ENCODE measurements at places on chromosomes 7 and 10.

- DNase-seq = no peak
Measured at GRCh38 chr7:131014906-131015656, 281.1 kb upstream of the KLF14 start.

GRCh38 chr7:24697416-24697815 is 59.8 kb downstream of the GSDME start:
- DNase-seq = no peak

DNA sequence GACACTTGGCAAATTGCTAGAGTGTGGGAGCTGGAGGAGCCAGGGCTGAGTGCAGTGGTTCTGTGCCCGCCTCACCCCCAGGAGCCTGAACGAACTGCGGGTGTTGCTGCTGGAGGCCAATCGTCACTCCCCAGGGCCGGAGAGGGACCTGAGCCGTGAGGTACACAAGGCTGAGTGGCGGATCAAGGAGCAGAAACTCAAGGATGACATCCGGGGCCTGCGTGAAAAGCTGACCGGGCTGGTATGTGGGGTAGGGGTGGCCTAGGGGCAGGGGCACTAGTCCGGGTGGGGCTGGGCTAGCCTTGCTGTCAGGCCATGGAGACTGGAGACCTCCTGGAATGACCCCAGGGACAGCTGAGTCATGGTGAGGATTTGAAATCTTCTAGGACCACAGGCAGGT is 56.7 kb upstream of the GTF2IRD1 start:
- DNase-seq = no peak

- DNase-seq = no peak
Measured at GRCh38 chr7:7808156-7808555, 89.7 kb upstream of the RPA3 start.

DNA sequence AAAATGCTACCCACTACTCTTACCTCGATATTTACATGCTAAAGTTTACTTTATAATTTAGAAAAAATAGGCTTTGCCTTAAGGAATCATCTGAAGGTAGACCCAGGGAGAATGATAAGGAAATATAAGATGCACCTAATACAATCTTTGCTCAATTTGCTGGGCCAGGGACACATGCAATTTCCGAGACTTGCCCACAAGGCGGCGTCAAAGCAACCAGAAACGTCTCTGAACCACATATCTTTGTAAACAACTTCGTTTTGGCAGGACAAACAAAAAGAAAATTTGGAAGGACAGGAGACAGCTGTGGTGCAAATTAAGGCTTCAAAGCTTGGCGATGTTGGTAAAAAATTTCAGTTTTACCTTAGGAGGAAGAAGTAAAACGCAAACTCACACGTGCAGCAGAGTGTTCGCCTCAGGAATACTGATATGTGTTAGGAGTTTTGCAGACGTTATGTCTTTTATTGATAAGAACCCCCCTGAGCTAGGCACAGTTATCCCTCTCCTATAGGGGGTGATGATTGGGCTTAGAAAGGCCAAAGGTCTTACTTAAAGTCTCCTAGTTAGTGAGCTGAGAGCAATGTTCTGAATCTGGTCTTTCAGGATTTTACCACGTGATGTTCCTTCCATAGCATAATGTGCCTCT is 134.3 kb downstream of the PRKCQ start:
- DNase-seq = peak; percentile 61

- no peak for DNase-seq
Measured at GRCh38 chr10:94645285-94645684, 38.2 kb upstream of the CYP2C18 start.

GRCh38 chr10:100510533-100511308 is 8.9 kb downstream of the SEC31B start:
- peak; percentile 51 for DNase-seq

DNA sequence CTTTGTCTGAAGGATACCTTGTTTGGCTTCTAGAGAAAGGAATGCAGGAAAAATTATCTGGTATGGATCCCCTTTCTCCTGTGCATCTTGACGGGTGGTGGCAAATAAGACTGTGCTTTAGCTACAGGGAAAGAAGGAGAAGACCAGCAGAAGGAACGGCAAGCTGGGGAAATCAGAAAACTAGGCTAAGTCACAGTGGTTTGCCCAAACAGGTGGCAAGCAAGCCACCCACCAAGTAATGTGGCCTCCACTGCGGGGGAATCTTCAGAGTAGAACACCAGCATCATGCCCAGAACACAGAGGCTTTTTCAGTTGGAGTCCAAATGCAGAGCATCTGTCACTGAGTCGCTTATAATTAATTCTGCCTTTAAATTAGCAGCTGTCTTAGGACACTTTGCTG is 282.8 kb downstream of the PHF14 start:
- no peak for DNase-seq

GRCh38 chr10:114576716-114577115 is 81.4 kb downstream of the ABLIM1 start:
- no peak for DNase-seq

DNA sequence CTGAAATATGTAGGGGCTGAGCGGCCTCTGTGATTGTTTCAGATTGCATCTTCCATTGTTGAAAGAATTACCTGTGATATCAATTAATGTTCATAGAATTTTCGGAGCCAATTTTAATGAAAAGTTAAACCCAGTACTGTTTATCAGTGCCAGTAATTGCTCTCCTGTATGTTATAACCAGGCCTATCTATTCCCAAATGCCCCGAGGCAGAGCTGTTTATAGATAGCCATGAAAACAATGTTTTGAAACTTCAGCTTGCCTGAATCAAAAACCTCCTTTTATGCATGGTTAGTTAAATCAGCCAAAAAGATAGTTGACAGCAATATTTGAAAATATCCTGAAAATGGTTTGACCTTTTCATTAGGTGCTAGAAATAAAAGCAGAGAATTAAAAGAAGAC is 50.1 kb upstream of the HDAC9 start:
- no peak for DNase-seq

DNA sequence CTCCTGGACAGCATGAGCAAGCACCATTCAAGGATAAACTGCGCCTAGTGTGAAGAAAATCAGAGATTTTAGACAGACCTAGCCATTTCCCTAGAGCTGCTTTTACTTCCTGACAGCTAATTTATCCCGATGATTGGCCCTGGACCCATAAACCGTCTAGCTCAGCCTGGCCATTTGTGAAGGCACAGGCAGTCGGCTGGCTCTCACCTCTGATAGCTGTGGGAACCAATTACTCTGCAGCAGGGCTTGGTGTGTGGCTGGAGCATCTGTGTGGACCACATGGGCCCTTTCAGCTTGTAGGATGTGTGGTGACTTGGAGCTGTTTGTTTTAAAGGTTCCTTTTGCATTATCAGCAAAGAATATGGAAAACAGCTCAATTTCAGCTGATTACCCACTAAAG is 111.1 kb upstream of the NPY start:
- no peak for DNase-seq

DNA sequence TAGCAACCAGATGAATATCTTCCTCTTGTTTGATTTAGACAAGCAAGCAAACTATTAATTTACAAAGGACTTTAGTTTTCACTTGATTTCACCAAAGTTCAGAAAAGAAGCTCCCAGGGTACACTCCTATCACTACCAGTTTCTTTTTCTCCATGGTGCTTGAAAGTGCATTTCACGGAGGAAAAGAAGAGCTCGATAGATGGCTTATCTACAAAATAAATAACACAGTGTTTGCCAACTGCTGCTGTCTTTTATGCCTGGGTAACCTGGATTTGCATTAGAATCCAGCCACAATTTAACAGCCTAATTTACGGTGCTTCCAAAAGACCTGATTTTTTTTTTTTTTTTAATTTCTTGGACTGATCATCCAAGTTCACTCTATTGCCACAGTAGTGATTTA is 275.7 kb downstream of the GPR37 start:
- no peak for DNase-seq

- DNase-seq = no peak
Measured at GRCh38 chr7:135463908-135464307, 46.0 kb downstream of the CNOT4 start.

DNA sequence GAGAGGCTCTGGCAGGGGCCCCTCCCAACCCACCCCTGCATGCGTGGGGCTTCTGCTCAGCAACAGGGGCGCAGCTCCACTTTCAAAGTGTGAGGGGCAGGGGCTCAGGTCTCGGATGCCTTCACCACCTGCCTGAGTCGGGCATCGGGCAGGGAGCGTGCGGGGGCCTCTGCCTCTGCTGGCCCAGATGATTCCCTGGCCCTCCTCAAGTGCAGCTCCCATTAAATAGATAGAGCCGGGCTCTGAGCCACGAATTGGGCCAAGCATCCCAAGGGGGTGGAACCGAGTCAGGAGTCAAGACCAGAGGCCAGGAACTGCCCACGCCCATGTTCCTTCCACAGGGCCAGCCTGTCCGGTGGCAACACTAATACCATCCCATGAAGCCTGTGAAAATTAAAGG is 108.9 kb upstream of the FAM20C start:
- DNase-seq = no peak

- no peak for DNase-seq
Measured at GRCh38 chr10:79372871-79373270, 25.6 kb downstream of the PPIF start.

- no peak for DNase-seq
Measured at GRCh38 chr10:12834116-12834665, 167.3 kb downstream of the CCDC3 start.

GRCh38 chr7:129188372-129188891 is at the start of gene SMO:
Gene SMO (plus strand): TSS chr7:129188633. CDS start chr7:129189152, 519 bp downstream.
- no peak for DNase-seq

- DNase-seq = no peak
Measured at GRCh38 chr7:1434165-1434718, 25.0 kb downstream of the MICALL2 start.

- DNase-seq = no peak
Measured at GRCh38 chr10:61903928-61904344, 2.4 kb downstream of the ARID5B start.

DNA sequence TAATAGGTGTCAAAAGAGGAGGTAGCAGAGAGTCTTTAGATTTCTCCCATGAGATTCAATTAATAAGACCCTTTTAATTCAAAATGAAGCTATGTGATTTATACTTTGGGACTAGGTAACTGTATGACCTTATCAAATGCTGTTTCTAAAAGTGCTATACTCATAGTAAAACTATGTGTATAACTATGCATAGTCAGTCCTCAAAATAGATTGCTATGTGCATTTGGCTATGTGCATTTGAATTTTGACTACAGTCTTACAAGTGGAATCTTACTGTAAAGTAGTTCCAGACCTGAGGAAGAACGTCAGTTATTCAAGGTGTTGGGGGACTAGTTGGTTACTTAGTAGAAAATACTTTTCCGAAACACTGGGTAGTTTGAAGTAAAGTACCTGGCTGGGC is 36.9 kb downstream of the ADD3 start:
- no peak for DNase-seq

GRCh38 chr7:157513162-157513621 is 176.4 kb downstream of the DNAJB6 start:
- no peak for DNase-seq

DNA sequence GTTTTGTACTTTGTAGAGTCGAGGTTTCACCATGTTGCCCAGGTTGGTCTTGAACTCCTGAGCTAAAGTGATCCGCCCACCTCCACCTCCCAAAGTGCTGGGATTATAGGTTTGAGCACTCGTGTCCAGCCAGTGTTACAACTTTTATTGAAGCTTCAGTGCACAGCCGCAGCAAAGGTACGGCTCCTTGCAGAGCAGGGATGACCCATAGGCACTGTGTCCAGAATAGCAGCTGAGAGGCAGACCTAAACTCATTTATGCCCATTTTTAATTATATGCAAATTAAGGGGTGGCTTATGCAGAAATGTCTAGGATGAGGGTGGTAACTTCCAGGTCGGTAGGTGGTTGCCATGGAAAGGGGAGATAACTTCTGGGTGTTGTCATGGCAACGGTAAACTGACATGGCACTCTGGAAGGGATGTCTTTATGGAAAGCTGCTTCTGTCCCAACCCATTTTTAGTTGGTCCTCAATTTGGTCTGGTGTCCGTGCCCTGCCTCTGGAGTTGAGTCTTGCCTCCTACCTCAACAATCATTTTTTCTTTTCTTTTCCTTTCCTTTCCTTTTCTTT is 22.7 kb downstream of the NYAP1 start:
- no peak for DNase-seq

GRCh38 chr7:18499407-18500177 is 4.0 kb downstream of the HDAC9 start:
- DNase-seq = no peak

GRCh38 chr10:14584661-14585060 is 190.0 kb downstream of the FAM107B start:
- no peak for DNase-seq

GRCh38 chr10:13492493-13493180 is 36.2 kb downstream of the BEND7 start:
- DNase-seq = no peak

DNA sequence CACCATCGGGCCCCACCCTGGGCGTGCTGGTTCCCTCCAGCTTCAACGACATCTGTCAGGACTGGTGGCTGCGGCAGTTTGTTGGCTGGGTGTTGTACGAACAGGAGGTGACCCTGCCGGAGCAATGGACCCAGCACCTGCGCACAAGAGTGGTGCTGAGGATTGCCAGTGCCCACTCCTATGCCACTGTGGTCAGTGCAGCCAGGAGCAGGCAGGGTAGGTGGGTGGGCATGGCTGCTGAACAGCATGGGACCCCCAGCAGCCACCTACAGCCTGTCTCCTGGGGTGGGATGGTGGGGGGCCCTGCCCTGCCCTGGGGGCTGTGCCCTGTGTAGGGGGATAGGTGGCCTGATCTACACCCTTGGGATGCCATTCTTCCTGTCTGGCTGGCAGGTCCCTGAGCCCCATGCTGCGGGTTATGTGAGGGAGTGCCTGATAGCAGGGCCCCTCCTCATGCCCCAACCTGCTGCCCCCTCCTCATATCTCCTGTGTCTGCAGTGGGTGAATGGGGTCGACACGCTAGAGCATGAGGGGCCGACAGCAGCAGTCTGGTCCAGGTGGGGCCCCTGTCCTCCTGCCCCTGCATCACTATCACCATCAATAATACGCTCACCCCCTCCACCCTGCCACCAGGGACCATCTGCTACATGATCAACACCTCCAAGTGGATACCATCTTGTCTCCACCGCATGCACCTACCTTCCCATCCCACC is 56.9 kb downstream of the ZNF727 start:
- DNase-seq = no peak

- no peak for DNase-seq
Measured at GRCh38 chr7:106039486-106040060, 72.5 kb downstream of the SYPL1 start.

- no peak for DNase-seq
Measured at GRCh38 chr7:128718967-128719642, 20.1 kb upstream of the CALU start.

DNA sequence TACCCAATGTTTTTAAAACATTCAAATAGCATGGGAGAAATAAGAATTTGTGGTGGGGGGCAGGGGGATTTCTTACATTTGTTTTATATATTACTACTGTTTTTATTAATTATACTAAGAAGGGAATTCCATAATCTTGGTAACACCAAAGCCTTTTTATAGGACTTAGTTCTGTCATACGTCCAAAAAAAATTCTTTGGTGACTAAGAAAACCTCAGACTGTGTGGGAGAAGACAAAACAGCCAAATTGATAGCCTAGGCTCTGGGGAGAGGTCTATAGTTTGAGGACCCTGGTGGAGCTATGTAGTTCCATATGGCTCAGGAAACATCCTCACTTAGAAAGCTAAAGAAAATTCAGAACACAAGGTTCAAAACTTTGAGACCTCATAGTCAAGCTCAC is 23.4 kb downstream of the ACSM6 start:
- no peak for DNase-seq

All from activated CD4-positive, alpha-beta T cell treated with anti-CD3 and anti-CD28 coated beads, Interleukin-2, amount 50 U/mL, for 4 hours (primary cell).